Activated naive CD4-positive, alpha-beta T cell treated with anti-CD3 and anti-CD28 coated beads for 36 hours (primary cell): ENCODE measurements at places on chromosomes 4 and X. TPM values are rescaled to one million over a fixed set of nuclear protein-coding genes. Genes with fewer than 3 reads are reported as not detected.
A peak's percentile ranks its signal among the peaks of the same experiment; 100 is the strongest.

DNA sequence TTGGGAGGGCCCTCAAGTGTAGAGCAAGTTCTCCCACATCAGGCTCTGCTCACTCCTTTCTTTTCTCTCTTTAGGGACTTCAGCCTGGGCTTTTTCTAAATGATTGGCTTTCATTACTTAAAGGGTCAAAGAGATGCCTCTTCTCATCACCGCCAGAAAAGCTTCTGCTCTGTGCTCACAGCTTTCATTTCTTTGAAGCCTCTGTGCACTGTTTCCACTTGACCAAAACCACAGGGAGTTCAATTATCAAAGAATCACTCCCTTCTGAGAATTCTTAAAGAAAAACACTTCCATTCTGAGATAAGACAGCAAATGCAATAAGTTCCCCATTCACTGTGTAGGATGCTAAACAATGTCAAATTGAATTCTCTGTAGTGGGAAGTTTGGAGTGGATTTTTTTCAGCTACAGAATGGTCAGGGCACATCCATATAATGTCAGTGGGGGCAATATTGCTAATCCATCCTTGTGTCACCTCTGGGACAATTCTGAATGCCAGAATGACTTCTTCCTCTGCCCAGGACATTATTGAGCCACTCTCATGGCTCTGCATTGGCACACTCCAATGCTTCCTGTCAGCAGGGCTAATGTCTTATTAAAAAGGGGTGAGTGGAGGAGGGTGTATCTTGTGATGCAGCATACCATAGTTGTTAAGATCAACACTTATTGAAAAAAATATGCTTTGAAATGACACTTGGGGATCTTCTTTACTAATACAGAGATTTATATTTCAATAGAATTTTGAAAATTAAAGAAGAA lies 217.6 kb downstream of the SNCA start:
- DNase-seq: peak; percentile 6

SH3RF1 gene
- 0.22 TPM for total RNA-seq

ADGRG2 gene
- total RNA-seq: not detected

ZNF518B gene
- total RNA-seq: 10.7 TPM

DNA sequence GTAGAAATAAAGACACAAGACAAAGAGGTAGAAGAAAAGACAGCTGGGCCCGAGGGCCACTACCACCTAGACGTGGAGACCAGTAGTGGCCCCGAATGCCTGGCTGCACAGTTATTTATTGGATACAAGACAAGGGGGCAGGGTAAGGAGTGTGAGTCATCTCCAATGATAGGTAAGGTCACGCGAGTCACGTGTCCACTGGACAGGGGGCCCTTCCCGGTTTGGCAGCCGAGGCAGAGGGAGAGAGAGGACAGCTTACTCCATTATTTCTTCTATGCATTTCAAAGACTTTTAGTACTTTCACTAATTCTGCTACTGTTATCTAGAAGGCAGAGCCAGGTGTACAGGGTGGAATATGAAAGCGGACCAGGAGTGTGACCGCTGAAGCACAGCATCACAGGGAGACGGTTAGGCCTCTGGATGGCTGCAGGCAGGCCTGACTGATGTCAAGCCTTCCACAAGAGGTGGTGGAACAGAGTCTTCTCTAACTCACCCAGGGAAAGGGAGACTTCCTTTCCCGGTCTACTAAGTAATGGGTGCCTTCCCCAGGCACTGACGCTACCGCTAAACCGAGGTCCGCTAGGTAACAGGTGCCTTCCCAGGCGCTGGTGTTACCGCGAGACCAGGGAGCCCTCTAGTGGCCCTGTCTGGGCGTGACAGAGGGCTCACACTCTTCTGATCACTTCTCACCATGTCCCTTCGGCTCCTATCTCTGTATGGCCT lies 44.9 kb downstream of the ZBTB49 start:
- peak; percentile 88 for DNase-seq

- no peak for DNase-seq
These were observed 143.8 kb upstream of the SLITRK2 start for GRCh38 chrX:145673841-145674240.

FAM9B gene
- total RNA-seq: not detected

ARR3 gene
- not detected for total RNA-seq

- DNase-seq: no peak
These were observed 92.1 kb upstream of the COX18 start for GRCh38 chr4:73161527-73162185.

- DNase-seq: no peak
These were observed 18.2 kb upstream of the PLAC1 start for GRCh38 chrX:134676436-134676835.

DNA sequence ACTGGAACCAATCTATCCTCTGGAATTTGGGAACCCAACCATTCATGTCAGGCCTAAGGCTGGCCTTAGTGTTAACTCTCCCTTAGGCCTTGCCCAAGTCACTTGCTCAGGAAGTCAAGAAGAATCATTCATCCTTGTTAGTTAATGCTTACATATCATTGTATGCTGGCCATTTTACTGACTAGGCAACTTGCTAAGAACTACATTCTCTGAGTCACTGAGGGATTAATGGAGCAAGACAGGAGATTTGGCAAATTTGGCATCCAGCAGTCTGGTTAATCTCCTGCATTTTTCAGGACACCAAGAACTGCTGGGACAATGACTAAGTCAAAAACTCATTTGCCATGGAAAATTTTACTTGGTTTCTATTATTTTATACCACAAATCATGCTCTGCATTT lies 115.8 kb upstream of the DDIT4L start:
- DNase-seq: no peak

TCEAL7 gene
- total RNA-seq: not detected

RTL9 gene
- not detected for total RNA-seq

DNA sequence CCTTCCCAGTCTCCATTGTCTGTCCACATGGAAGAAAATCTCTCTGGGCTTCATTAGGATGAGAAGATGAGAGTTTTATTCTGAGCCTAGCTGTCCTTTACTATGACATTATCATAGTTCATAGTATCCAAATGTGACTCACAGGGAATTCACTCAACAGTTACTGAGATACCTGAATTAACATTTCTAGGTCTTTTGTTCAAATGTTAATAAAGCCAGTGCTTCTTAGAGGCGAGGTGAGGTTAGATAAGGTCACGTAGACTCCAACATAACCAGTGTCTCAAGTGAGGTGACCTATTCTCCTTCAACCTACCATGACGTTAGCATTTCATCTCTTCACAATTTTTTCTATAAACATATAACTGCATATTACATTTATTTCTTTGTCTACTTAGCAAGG lies 67.2 kb downstream of the PALLD start:
- no peak for DNase-seq

GRCh38 chr4:129645461-129645860 lies 549.5 kb downstream of the C4orf33 start:
- DNase-seq: no peak

GRCh38 chr4:44086753-44087152 lies 361.9 kb downstream of the KCTD8 start:
- DNase-seq: no peak

PHF8 gene
- total RNA-seq: 53.2 TPM

DNA sequence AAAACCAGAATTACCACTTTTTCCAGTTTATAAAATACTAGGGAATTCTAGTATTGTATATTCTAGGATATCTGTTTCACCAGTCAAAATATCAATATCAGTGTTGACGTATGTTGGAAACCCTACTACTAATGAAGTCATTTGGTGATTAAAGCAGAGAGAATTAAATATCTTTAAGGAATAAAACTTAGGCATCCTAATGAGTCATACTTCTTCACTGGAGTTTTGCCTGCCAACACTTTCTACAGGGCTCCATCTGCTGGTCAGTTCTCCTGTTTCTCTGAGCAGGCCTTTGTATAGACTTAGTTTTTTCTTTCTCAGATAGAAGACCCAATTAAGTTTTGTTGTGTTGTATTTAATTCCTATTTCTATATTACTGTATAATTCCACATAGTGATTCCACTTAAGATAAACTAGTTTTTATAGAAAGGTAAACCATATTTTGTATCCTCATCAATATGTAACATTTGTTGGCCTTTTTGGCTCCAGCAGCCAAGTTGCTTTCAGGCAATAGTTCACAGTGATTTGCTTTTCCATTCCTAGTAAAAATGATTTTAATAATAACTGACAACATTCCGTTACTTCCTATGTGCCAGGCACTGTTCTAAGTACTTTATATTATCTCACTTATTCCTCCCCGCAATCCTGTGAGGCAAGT lies 3.5 kb downstream of the AP1AR start:
- peak; percentile 70 for DNase-seq

- DNase-seq: no peak
These were observed 229.2 kb upstream of the INTU start for GRCh38 chr4:127403471-127404084.

DNA sequence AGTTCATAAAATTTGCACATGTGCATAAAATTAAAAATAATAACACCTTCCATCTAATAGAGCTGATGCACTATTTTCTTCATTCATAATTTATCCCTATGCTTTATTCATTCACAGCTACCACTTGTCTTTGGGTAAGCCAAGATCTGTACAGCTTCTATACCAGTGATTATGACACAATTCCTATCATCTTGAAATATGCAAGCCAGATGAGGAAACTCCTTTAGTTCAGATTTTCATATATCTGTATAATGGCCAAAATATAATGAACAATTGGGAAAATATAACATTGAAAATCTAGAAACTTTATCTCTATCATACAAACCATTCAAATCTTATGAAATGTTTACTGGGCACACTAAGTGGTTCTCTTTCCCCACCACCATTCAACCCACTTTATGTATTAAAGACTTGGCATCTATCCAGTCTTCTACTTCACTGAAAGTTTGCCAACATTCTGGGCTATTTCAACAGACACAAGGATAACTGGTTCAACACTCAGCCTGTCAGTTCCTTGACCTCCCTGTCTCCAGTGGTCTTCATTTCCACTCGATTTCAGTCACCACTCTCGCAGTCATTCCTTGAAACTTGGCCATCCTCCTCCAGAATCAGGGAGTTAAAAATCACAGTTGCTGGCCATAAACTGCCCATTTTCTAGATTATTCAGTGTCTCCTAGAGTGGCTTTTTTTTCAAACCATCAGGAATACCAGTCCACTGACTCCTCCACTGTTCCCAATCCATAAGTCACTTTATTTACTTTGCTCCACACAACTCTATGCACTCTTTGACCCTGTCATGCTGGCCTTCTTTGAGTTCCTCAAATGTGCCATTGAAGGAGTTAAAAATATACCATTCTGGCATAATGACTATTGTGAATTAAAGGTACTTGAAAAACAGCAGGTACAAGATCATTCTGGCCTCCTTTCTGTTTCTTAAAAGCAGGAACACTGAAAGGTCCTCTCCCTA lies 85.5 kb downstream of the CAMK2D start:
- no peak for DNase-seq

DNA sequence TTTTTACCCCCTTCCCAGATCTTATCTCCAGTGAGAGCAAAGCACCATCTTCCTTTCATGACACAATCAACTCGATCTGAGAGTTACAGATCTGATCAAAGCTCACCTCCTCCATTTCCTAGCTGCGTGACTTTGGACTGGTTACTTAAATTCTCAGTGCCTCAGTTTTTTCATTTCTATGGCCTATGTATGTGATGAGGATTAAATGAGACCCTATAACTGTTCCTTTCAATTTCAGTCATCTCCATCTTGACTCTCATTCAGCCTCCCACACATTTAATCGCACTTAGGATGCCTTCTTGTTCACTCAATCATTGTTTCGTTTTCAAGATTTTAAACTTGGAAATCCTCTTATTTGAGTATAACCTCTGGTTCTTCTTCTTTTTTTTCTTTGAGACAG lies 20.1 kb upstream of the CXCR3 start:
- DNase-seq: no peak

DNA sequence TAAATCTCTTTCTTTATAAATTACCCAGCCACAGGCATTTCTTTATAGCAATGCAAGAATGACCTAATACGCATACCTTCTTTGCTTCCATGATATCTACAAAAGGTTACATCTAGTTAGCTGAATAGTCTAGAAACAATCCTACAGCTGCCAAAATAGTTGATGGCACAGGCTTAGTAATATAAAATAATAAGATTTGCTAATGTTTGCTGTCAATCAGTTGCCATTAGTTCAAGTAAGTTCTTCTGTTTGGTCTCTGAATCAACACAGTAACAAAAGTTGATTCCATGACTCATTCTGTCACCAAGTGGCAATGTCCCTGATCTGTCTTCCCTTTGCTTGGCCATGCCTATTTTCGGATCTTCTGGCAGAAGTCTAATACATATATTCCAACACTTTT lies 470.2 kb downstream of the SPRY1 start:
- no peak for DNase-seq

DNA sequence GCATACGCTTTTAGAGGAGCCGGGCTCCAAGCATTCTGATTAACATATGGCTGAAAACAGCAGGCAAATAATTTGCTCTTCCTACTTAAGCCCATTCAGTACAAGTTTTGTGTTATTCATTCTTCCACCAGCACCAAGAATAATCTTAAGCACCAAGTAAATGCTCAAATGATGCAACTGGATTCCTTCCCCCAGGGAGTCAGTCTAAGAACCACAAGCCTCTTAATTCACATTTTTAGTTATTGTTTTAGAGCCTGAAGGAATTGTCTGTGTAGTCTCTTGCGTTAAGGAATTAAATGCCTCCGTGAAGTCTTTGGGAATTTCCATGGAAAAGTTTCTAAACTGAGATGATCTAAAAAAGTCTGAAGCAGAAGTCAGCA lies 61.5 kb upstream of the MAGEB2 start:
- DNase-seq: no peak

- no peak for DNase-seq
These were observed 383.0 kb upstream of the GATB start for GRCh38 chr4:152143806-152144205.

SLC38A5 gene
- 45.0 TPM for total RNA-seq

DNA sequence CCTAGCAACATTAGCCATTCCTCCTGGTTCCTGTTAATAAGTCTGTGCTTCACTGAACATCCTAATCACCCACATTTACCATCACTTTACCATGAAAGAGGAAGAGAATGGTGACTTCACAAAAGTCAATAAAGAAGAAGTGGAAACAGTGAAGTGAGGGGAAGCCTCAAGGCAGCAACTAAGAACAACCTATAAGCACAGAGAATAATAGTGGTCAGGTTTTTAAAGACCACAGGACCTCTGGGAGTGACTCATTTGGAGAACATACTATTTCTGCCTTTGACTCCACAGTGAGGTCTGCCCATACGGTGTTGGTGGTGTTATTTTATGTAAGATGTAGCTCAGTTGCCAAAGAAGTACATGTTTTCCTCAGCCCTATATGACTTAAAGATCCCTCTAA lies 86.0 kb upstream of the TET2 start:
- peak; percentile 39 for DNase-seq

- DNase-seq: no peak
These were observed 160.5 kb downstream of the ZNF518B start for GRCh38 chr4:10296730-10297129.

GASK1B gene
- not detected for total RNA-seq

DNA sequence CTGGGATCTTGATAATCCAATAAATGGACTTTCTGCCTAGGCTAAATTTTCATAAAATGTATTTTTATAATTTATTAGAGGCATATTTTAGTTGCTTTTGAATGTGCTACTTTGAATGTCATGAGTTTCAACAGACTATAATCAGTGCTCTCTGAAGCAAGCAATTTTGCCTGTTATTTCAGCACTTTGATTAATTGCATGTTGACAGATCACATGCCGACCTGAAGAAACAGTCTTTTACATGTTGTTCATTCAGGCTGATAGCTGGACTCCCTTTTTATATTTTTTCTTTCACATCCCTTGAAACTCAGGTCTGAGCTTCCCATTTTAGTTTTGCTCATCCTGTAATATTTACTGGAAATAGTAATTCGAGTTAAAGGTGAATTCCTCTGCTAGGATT lies 341.0 kb downstream of the NAP1L3 start:
- DNase-seq: no peak

IGFBP7 gene
- 0.17 TPM for total RNA-seq

FAM236B gene
- not detected for total RNA-seq
